Left ventricle myocardium superior (tissue), 1 donor: ENCODE measurements at places on chromosomes 13 and 19.

- DNase-seq, result no peak
Observed at GRCh38 chr13:113734826-113735125, 24.2 kb upstream of the TMEM255B start.

GRCh38 chr19:7292950-7293761, 1.1 kb downstream of the INSR start:
- DNase-seq, result peak; percentile 72

- no peak for DNase-seq
Observed at GRCh38 chr13:85528491-85529217, 270.6 kb downstream of the SLITRK6 start.

- peak; percentile 44 for DNase-seq
Observed at GRCh38 chr19:14413693-14414181, 5.4 kb downstream of the DDX39A start.

DNA sequence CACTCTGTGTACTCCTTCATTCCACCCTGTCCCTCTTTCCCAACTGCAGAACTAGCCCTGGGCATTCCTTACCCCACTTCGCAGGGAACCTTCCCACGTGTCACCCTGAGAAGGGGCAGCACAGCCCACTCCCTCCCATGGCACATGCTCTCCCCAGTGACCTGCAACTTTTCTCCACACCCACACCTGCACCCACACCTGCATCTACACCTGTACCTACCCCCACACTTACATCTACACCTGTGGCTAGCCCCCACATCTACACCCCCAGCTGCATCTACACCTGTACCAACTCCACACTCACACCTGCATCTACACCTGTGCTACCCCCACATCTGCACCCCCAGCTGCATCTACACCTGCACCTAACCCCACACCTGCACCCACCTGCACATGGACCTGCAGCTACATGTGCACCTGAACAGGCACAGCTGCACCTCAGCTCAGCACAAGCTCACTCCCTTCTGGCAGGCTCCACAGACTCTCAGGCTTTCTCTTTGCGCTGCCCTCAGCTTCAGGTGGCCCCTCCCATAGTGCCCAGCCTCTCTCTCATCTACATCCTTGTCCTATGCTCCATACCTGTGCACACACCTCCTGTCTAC, 234.1 kb downstream of the TUBA3C start:
- DNase-seq, result no peak

DNA sequence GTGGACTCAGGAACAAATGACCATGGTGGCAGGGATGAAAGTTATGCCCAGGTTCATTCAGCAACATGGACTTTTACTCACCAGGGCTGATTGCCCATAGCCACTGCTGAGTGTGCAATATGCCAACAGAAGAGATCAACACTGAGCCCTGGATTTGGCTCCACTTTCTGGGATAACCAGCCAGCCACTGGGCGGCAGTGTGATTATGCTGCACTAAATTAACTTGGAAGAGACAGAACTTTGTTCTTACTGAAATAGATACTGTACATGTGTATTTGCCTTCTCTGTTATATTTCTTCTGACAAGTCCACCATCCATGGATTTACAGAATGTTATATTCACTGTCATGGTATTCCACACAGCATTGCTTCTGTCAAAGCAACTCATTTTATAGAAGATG, 257.4 kb downstream of the TDRD3 start:
- DNase-seq, result peak; percentile 58

- DNase-seq, result no peak
Observed at GRCh38 chr19:16470541-16470910, 1.2 kb downstream of the EPS15L1 start.

GRCh38 chr13:20446900-20447299, 78.8 kb downstream of the CRYL1 start:
- DNase-seq, result no peak

DNA sequence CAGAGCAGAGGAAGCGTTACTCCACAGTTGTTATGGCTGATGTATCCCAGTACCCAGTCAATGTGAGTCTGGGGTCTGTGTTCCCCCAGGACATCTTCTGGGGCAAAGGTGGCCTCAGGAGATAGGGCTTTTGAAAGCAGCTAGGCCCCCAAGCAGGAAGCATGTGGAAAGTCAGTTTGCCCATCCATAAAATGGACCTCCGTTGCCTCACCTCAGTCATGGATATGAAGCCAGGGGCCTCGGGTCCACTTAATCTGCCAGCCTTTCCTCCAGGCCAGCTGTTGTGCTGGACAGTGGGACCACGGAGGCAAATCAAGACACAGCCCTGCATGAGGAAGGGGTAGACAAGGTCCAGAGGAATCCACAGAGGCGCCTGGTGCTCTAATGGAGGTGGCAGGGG, 3.3 kb downstream of the EPS8L1 start:
- no peak for DNase-seq

- DNase-seq, result peak; percentile 91
Observed at GRCh38 chr13:110561344-110562035, at the start of gene RAB20. TSS of gene RAB20 (minus strand) at chr13:110561722. CDS start at chr13:110561519, 203 bp downstream.

DNA sequence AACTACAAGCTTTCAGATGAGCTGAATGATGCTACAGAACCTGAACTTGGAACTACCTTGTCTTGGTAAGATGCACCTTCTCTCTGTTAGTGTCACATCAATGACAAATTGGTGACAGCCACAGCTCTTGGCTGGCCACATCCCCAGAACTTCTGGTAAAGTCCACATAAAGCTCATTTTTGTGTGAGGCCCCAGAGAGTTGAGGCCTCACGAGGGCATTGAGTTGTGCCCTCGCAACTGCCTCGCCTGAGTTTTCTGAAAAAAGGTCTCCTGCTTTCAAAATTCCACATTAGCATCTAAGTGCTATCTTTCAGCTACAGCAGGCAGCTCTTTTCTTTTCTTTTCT, 42.6 kb downstream of the MRPL57 start:
- no peak for DNase-seq
